ENCODE measurements at places on chromosomes 7 and 10.

GRCh38 chr7:1733206-1733907, 63.3 kb downstream of the ELFN1 start:
- no peak for DNase-seq

DNA sequence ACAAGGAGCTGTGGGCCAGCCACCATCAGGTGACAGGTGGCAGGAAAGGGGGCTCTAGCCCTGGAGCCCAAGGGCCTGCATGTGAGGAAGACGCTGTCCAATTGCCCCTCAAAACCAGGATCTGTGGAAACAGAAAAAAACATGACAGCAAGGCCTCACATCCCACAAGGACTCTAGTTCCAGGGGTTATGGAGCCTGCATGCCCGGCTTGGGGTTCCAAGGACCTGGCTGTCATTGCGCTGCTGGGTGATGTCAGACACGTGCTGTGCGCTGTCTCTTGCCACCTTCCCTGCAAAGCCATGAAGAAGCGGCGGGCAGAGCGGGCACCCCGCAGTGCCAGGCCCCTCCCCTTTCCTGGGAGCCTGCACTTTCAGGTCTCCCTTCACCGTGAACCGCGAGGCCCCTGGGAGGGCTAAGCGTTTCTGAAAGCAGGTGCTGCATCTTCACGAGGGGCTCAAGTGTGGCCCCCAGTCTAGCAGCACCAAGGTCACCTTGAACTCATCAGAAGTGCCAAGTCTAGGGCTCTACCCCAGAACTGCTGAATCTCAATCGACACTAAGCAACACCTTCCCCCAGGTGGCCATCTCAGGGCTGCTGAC, 15.1 kb upstream of the CRYGN start:
- DNase-seq = no peak

GRCh38 chr7:18960725-18961124, 156.7 kb downstream of the TWIST1 start:
- no peak for DNase-seq

GRCh38 chr10:79984851-79985250, 35.9 kb upstream of the SFTPD start:
- no peak for DNase-seq

GRCh38 chr10:79223091-79224048, 123.9 kb upstream of the PPIF start:
- DNase-seq = no peak

DNA sequence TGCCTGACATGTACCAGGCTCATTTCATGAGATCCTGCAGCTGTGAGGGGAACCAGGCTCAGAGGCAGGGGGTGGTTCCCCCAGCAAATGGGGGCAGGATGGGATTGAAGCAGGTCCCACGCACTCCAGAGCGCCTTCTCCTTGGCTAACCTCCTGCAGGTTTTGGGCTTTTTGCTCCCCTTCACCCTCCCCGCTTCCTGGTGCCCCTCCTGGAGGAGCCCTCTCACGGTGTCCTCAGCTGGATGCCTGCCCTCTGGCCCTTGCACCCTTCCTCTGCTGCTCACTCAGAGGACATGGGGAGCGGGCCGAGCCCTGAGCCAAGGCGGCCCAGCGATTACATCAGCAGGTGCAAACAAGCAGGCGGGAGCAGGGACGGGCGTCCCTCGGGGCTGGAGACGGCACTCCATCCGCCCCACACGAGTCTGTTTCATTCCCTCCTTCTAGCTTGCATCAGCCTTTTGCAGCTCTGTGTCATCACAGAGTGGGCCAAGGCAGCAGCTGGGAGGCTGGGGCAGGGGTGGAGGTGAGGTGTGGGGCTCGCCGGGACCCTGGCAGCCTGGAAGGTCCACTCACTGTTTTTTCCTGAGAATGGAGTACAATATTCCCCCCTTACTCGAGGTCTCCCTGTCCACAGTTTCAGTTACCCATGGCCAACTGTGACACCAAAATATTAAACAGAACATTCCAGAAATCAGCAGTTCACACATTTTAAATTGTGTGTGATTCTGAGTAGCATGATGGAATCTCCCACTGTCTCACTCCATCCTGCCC, 52.7 kb upstream of the SLC29A3 start:
- no peak for DNase-seq

DNA sequence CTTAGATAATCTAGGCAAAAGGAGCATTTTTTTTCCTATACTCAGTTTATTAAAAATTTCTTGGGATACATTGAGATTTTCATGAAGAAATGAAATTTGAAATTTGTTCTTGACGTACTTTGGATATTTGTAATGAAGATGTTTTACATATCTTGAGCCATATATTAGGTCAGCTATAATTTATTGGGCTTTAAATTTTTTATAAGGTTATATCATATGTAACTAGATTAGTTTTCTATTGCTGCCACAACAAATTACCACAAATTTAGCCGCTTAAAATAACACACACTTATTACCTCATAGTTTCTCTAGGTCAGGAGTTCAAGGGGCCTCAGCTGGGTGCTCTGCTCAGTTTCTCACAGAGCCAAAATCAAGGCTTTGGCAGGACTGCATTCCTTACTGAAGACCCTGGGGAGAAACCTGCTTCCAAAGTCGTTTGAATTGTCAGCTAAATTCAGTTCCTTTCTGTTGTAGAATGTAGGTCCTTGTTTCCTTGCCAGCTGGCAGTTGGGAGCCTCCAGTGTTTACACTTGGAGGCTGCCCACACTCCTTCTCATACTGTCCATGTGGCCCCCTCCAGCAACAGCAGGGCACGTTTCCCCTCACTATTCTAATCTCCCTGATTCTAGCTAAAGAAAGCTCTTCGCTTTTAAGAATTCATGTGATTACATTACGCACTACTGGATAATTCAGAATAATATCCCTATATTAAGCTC, 42.6 kb upstream of the DNAH11 start:
- DNase-seq = no peak

Measured in ACHN (cell line).